Esophagus muscularis mucosa (tissue), 4 donors: ENCODE measurements at places on chromosomes 4 and X.

DNA sequence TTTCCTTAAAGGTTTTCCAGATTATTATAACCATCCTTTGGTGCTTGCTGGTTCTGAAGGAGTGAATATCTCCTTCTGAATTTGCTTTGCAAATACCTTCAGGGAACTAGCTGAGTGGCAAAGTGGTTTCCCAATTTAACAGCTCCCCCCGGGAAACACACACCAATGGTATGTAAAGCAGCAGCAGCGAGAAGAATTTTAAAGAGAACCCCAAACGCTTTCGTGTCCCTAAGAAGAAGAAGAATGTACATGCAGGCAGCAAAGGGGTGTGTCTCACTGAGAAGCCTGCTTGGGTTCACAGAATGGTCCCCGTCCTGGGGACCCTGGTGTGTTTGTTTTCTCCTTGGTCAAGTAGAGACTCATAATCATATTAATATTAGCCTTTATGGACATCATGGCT, 4.2 kb upstream of the AKAP17A start:
- DNase-seq, result peak; percentile 12

GRCh38 chr4:36835246-36835645, 409.3 kb upstream of the NWD2 start:
- DNase-seq, result no peak

DNA sequence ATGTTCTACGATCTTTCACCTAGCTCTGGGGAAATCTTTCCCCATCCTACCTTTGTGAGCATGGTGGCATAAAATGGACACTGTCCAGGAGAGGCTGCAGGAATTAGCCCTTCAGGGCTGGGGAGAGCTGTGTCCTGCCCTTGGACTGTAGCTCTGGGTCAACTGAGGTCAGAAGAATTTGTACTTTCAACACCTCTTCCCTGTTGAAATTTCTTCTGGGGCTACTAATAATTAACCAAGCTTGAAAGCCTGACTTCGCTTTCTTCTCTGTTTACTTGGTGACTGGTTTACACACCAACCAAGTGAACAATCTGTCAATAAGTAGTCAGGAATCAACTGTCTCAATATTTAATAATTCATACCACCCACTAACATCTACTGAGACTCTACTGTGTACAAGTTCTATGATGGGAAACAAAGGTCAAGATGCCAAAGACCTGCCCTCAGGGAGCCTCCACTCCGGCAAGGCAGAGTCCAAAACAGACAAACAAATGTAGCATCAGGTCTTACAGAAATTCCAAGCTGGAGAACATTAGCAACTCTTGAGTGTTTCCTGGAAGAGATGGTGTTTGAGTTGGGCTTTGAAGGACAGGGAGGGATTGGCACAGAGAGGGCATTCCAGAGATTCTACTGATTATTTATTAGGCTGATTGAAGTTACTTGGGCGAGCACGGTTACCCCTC, 113.1 kb downstream of the ENPP6 start:
- DNase-seq, result no peak

- DNase-seq, result no peak
Observed at GRCh38 chr4:81694176-81694913, 222.6 kb upstream of the RASGEF1B start.

- DNase-seq, result no peak
Observed at GRCh38 chrX:10173331-10173900, 16.6 kb downstream of the CLCN4 start.

- no peak for DNase-seq
Observed at GRCh38 chr4:113060853-113061252, 11.4 kb downstream of the ANK2 start.

- DNase-seq, result no peak
Observed at GRCh38 chr4:106017975-106018374, 122.7 kb downstream of the NPNT start.

DNA sequence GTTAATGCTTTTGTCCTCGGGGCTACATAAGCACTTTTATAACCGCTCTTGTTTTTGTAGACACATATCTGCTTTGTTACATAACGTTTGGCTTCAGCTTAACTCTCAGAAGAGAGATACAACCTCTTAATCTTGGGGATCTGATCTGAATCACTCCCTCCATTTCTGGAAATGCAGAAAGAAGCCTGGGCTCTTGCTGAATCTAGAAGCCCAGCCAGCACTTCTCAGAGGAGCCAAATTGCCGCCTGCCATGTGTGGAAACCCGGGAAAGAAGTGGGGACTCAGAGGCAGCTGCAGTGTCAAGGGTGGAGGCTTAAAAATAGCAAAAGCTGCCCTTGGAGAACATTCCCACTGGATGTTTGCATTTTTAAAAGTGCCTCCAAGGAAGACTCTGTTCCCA, 69.3 kb upstream of the LDB2 start:
- DNase-seq, result no peak

- DNase-seq, result no peak
Observed at GRCh38 chr4:54414545-54414944, 185.5 kb downstream of the PDGFRA start.

DNA sequence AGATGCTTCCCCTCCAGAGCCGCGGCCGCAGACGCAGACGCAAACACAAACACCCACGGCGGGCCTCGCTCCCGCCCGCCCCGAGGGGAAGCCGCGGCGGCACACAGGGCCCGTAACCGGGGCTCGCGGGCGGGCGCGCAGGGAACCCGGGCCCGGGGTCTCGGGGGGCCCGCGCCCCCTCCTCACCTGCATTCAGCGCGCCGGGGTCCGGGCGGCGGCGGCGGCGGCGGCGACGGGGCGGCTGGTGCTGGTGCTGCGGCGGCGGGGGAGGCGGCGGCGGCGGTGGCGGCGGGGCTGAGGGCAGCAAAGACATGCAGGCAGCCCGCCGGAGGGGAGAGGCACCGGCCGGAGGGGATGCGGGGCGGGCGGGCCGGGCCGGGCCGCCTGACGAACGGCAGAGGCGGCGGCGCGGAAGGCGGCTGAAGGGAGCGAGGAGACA, 255 bp upstream of the CNOT6L start:
- DNase-seq, result no peak

GRCh38 chr4:81509822-81510221, 38.1 kb upstream of the RASGEF1B start:
- no peak for DNase-seq

- DNase-seq, result no peak
Observed at GRCh38 chr4:88803600-88804096, 106.0 kb upstream of the NAP1L5 start.

- DNase-seq, result no peak
Observed at GRCh38 chrX:66074920-66075879, 35.3 kb upstream of the VSIG4 start.

DNA sequence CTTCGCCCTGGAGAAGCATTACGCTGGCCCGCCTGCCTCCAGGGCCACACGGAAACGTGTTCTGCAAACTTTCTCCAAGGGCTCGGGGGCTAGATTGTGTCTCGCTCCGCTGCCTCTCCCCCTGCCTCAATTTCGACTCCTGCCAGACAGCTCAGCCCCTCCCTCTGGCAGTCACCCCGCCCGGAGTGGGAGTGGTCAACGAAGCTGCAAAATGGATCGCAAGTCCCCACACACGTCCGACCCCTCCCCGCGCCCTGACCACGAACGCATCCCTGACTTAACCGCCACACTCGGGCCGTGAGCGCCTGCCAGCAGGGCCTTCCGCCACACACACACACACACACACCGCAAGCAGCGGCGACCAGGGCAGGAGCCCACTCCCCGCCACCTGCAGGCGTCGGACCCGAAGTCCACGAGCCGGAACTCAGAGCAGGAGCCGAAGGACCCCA, 47.0 kb upstream of the NKAP start:
- DNase-seq, result no peak

DNA sequence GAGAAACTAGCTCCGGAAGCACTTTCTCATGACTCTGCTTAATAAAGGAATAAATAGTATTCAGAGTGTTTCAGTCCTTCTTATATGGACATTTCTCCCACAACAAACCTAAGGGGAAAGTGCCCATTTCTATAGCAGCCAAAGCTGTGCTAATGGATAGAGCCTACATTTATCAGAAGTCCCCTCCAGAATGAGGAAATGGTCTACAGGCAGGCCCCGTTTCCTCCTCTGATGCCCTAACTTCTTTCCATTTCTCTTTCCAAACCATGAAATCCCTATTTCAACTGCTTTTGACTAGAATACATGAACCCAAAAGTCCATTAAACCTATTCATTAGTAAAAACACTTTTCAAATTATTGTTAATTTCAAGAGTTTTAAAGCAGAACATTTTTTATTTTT, 4.5 kb downstream of the ACSL1 start:
- no peak for DNase-seq

- DNase-seq, result no peak
Observed at GRCh38 chr4:27016551-27016950, 155.9 kb downstream of the STIM2 start.

DNA sequence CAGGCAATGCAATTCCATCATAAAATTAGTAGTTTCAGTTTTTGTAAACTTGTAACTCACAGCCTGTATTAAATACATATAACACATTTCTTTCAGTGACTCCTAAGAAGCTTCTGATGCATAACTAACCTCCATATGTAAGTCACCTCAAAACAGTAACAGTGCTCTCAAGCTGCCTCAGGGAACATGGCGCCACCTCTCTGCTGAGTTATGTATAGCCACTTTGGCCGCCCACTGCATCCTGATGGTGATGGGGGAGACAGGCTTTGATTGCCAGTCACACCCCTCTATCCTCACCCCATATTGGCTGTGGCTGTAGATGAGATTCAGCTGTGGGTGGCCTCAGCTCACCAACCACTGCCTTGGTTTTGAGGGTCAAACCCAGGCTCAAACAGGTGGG, 54.3 kb downstream of the LRBA start:
- DNase-seq, result no peak
